ENCODE measurements at places on chromosomes 1 and 21. TPM values are rescaled to one million over a fixed set of nuclear protein-coding genes. Genes with fewer than 3 reads are reported as not detected.

DNA sequence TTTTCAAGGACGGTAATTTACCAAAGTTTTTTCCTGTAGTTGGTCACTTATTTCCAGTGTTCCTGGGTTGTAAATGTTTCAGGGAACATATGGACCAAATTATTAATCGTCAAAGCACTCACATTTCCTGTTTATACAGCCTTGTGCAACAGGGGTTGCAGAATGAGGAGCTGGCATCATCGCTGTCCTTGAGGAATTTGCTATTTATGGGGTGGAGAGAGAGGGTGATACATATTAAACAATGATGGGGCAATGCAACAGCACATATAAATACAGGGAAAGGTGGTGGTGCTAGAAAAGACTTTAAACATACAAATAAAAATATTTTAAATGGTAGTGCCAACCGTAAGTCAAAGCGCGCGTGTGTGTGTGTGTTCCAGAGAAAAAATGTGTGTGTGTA, 369.8 kb downstream of the NPHP4 start:
- no peak for DNase-seq

- no peak for DNase-seq
These were observed 71.7 kb downstream of the TRIM11 start for GRCh38 chr1:228334954-228335353.

Gene NUF2
- 1.3 TPM for total RNA-seq

GRCh38 chr1:42937141-42937696, 21.4 kb downstream of the SLC2A1 start:
- no peak for DNase-seq

Gene SPRR2F
- total RNA-seq, result not detected
